Stimulated activated CD4-positive, alpha-beta T cell treated with anti-CD3 and anti-CD28 coated beads, Interleukin-2, amount 100 ng/mL, for 24 hours (primary cell): ENCODE measurements at places on chromosomes 7 and 10.

DNA sequence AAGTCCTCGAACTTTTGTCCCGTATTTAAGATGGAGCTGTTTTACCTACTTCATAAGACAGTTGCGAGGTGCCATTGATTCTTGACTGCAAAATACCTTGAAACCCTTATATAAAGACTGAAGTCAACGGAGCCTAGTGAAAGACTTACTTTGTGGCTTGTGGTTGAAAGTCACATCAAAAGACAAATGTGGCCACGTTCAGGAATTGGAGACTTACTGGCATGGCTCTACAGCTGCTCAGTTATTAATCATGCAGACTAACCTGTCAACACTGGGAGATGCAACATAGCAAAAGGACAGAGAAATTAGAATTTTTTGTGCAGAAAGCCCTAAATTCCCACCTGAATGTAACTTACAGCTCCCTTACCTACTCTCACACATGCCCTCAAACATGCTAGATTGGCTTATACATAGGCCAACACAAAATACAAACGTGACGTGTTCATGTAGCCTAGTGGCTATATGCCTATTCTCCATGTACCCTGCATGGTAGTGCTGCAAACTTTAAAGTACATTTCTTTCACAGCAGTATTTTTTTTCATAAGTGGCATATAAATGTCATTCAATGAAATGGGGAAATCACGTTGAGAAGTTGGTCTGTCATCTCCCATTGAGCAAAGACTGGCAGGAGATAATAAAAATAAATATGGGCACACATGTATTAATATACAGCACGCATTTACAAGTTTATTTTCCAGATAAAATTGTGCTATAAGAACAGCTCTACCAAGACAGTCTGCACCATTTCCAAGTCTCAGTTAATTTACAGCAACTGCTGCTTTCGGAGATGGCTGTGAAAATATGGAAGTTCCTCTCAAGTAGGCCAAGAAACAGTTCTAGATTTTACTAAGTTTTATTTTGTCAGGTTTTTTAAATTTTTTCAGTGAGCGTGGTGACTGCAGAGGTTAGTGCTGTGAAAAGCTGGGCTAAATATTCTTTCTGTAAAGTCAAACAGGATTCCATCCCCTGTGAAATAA, 170.4 kb upstream of the C7orf33 start:
- DNase-seq: no peak

DNA sequence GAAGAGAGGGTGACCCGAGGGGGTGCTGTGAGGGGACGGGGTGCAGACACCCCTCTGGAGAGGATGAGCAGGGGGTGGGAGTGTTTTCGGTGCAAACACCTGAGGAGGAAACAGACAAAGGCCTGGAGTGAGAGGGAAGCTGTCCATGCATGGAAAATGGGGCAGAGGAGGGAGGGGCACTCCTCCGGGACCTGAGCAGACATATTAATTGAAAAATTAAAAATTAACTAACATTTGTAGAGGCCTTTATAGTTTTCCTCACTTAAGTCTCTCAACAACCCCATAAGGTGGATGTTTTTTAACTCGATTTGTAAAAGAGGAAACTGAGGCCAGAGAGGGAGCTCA, 1.2 kb downstream of the VPS37D start:
- DNase-seq: no peak

GRCh38 chr10:96402417-96403305, 43.9 kb upstream of the OPALIN start:
- DNase-seq: no peak

DNA sequence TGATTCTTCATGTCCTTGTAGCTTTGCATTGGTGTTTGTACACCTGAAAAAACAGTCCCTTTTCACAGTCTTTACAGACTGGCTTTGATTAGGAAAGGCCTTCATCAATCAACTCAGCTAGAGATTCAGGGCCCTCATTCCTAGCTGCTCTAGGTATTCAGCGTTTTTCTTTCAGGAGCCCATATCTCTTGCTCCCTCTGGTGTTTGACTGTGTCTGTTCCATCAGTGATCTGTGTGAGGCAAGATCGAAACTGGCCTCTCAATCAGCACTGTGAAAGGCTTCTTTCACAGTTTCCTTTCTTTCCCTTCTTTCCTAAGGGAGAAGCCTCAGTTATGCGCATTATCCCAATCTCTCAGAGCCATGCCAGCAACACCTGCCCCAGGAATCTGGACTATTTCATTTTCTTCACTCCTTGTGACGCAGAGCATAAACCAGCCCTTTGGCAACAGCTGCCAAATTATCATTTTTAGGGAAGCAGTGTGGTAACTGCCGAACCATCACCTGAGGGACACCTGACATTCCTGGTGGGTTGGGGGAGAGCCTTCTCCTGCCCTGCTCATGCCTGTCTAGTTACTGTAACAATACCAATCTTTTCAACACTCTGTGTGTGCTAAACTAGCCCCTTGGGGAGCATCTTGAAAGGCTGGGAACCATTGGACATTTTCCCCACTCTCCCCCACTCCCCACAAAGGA, 75.7 kb upstream of the CCDC71L start:
- DNase-seq: peak; percentile 52

GRCh38 chr10:3825244-3825643, 40.2 kb upstream of the KLF6 start:
- no peak for DNase-seq

GRCh38 chr10:97500297-97500575, 1.5 kb downstream of the UBTD1 start:
- no peak for DNase-seq

- DNase-seq: no peak
Observed at GRCh38 chr7:101557421-101557820, 71.7 kb downstream of the MYL10 start.

DNA sequence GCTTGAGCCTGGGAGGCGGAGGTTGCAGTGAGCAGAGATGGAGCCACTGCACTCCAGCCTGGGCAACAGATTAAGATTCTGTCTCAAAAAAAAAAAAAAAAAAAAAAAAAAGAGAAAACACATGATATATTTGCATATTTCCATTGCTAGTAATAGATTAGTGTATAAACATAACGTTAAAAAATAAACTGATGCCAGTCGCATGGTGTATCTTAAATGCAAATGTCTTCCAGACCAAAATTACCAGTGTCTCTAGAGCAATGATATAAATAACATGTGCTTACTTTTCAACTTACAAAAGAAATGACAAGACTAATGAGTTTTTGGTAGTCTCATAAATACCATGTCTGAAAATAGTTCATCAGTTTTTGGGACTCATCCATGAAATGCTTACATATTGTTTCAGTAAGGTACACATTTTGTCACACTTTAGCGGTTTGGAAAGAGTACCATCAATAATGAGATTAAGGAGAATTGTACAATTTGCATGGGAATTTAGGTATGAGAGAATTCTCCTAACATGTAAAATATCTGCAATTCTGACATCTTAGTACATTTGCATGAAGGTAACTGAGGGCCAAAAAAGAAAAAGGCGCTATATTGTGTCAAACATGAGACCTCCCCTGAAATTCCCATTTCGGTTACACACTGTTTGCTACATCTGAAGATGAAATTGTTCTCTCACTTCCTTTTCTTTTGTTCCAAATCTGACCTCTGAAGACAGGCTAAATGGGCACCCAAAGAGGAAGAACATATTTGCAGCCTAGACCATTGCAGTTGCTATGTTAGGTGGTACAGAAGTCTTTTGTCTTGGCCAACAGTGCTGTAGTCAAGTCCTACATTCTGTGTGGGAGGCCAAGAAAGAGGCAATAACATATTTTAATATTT, 51.5 kb upstream of the PIP4K2A start:
- DNase-seq: no peak

- no peak for DNase-seq
Observed at GRCh38 chr7:1232623-1233332, at the start of gene UNCX. TSS of gene UNCX (plus strand) at chr7:1232872. CDS start at chr7:1233018, 146 bp downstream.

- no peak for DNase-seq
Observed at GRCh38 chr7:44098092-44099068, 5.8 kb upstream of the AEBP1 start.

- DNase-seq: no peak
Observed at GRCh38 chr7:66768865-66769832, 28.6 kb downstream of the RABGEF1 start.

DNA sequence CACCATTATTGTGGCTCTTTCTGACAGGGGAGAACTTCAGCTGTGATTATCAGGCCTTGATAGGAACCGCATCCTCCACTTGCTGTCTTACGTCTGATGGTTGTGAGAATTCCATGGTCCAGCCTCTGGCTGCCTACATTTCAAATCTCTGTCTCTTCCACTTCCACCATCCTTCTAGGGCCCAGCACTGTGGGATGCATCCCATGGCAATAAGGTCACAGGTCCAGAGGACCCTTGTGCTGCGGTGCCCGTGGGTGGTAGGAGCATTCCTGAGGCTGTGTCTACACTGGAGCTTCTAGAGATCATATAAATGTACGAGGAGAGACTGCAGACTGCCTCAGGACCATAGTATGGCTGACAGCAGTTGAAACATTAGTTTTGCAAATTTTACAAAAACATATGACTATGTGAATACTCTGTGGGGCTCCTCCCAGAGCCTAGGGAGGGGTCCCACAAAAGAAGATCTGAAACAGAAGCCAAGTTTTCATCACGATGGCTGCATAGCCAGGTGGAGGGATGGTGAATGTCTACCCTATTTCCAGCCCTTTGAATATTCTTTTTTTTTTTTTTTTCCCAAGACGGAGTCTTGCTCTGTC, 11.8 kb downstream of the CALML3 start:
- DNase-seq: no peak

GRCh38 chr10:76727038-76727437, 910.6 kb downstream of the KCNMA1 start:
- no peak for DNase-seq

DNA sequence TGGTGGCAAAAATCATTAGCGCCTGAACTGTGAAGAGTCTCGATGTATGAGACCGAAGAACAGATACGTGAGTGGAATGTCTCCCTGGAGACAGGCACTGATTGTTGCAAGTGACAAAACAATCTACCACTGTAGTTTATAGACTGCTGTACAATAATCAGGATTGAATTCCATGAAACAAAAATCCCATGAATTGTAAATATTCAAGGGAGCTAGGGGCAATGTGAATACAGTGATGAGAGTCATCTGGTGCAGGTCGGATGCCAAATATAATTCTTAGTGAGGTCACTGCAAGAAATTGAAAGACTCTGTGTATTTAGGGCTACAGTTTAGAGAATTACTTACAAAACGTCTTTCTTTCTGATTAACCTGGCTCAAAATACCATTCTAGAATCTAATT, 594.4 kb upstream of the VSTM2A start:
- no peak for DNase-seq

- no peak for DNase-seq
Observed at GRCh38 chr7:88115816-88116215, 104.0 kb downstream of the SRI start.

DNA sequence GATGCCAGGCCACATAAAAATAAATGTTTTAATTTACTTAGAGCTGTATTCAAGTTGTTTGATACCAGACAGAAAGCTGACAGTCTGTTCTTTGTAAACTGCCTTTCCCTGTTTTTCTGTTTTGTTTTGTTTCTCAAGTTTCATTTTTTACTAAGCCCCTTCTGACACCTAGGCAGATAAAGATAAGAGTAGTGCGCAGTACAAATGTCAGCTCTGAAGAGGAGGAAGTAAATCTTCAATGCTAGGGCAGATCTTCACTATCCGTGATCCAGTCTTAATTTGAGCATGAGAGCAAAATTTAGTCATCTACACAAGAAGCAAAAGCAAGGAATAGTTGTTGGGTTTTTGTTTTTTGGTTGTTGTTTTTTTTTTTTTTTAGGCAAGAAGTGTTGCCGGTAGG, 27.3 kb downstream of the MTURN start:
- DNase-seq: no peak

DNA sequence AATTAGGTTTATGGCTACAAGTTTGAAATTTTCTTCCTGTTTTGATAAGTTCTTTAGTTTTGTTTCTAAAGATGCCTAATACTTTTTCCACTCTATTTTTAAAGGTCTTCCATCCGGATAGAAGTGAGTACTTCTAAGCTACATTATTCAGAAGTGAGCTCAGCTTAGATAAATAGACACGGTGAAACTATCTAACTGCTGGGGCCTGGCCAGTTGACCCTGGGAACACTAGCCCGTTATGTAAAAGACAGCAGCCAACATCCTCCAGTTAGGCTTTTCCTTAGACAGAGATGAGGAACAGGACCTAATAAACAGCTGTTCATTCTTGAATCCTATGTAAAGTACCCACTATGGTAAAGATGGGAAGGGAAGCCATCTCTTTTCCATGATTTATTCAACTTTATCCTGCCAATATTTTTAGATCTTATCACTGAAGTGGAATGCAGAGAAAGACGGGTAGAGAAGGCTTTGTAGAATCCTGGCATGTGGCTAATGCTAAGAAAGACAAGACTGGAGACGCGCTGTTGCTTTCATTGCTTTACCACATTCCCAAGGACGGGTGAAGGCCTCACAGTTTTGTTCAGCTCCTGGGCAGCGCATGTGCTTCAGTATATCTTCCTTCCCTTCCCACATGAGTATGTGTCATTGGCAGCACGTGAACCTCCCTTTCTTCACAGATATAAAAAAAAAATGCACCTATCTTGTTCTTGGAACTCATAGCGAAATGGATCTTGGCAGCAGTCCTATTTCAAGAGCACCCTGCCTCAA, 340.0 kb upstream of the MEOX2 start:
- DNase-seq: no peak

GRCh38 chr7:75814407-75814947, 871 bp upstream of the CCL24 start:
- no peak for DNase-seq

- no peak for DNase-seq
Observed at GRCh38 chr7:26880852-26881251, 16.5 kb upstream of the SKAP2 start.

DNA sequence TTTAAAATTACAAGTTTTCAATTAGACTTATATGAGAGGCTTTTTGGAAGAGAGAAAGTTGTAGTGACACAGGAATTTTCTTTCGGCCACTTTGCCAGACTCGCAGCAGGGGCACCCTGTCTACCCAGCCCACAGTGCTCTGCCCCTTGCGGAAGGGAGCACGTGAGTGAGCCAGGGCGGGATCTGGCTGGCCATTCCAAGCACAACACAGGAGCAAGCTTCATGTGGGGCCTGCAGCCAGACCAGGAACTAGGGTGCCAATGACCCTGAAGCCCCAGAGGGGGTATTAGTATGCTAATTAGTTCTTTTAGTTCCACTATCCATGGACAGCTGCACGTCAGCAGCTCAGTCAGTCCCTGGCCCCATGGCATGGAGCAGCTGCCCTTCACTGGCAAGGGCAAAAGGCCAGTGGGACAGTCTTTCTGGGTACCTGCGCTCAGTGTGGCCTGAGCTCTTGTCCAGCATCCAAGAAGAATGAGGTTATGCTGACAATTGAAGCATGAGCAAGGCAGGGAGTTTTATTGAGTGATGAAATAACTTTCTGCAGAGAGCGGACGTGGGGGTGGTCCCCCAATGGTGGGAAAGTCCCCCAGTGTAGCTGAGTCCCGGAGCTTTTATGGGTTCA, 251.1 kb upstream of the CSTF2T start:
- no peak for DNase-seq

GRCh38 chr7:28551331-28551730, 139.0 kb downstream of the CREB5 start:
- DNase-seq: no peak

GRCh38 chr7:51187941-51188340, 128.7 kb downstream of the COBL start:
- no peak for DNase-seq

- no peak for DNase-seq
Observed at GRCh38 chr7:46360296-46360695, 439.2 kb upstream of the IGFBP3 start.
